Adipose tissue (tissue), 3 donors: ENCODE measurements at places on chromosomes 11 and 22. TPM values are rescaled to one million over a fixed set of nuclear protein-coding genes. Genes with fewer than 3 reads are reported as not detected.

MGAT3 gene
- polyA plus RNA-seq: 3.5 TPM

TUB gene
- 16.1 TPM for polyA plus RNA-seq

BRSK2 gene
- polyA plus RNA-seq: 0.67 TPM

UBQLNL gene
- polyA plus RNA-seq: 0.08 TPM

PPP6R2 gene
- 36.9 TPM for polyA plus RNA-seq

TMEM191B gene
- polyA plus RNA-seq: 0.08 TPM

CLDN5 gene
- 221 TPM for polyA plus RNA-seq

CTTN gene
- polyA plus RNA-seq: 120 TPM

APOBEC3F gene
- polyA plus RNA-seq: 1.6 TPM

THAP7 gene
- 24.4 TPM for polyA plus RNA-seq

TCN2 gene
- polyA plus RNA-seq: 5.4 TPM

NDUFC2 gene
- polyA plus RNA-seq: 327 TPM

OR52R1 gene
- not detected for polyA plus RNA-seq

HTR3A gene
- 0.56 TPM for polyA plus RNA-seq

SLC35C1 gene
- 52.0 TPM for polyA plus RNA-seq

ISX gene
- polyA plus RNA-seq: not detected

ART1 gene
- polyA plus RNA-seq: not detected

ANO1 gene
- polyA plus RNA-seq: 7.8 TPM

OR5AL1 gene
- polyA plus RNA-seq: not detected

TRAF6 gene
- polyA plus RNA-seq: 2.0 TPM
